ENCODE measurements at places on chromosomes 1 and 21.

DNA sequence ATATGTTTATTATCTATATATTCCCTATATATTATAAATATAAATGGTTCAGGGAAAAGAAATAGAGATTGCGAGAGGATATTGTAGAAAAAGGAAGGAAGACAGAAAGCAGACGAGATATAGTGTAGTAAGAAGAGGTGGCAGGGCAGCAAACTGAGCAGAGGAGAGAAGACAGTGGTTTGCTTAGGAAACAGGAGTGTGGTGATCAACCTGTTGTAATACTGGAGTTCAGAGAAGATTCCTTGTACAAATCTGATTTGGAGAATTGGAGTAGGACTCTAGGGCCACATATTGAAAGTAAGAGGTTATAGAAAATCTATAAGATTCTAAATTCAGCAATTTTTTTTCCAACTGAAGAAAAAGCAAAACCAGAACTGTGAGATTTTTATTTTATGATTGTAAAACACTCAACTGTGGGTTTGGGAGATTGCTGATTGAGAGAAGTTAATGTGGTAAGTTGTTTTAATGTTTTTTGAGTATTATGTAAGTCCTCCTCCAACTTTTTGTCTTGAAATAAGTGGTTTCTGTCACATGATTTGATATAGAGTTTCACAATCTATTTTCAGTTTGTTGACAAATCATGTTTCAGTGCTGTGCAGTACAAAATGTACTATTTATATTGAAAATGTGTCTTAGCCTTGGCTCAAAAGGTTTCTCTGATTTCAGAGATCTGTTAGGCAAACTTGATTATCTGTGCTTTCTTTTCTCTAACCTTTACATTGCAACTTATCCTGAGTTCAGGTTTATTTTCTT is 9.6 kb upstream of the AMY2B start:
- no peak for DNase-seq

DNA sequence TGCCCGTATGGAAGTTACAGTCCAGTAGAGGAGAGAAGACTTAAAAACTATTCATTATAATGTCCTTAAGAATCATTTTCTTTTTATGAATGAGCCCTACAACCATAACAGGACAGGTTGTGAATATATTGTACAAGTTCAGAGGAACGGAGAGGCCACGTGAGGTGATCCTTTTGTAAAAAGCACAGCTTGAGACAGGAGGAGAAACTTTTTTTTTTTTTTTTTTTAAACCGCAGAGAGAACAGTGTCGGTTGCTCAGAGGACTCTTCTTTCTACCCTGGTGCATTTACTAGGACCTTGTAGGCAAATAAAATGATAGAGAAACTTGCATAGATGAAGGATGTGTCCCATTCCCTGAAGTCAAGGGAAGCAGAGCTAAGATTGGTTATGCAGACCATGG is 32.1 kb downstream of the DYRK1A start:
- DNase-seq: no peak

DNA sequence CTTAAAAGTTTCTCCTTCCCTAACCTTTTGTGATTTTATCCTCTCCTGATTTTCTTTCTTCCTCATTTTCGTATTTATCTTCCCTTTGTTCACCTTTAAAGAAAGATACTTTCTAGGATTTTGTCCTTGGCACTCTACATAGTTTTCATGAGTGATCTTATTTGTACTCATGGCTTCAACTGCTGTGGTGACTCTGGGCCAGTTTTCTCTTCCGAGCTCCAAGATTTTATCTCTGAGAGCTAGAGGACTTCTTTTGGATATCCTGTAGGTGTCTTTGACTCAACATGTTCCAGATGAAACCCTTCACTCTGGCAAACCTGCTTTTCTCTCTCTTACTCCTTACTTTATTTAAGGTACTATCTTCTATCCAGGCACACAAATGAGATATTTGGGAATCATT is 53.7 kb upstream of the MACF1 start:
- no peak for DNase-seq

GRCh38 chr1:168876830-168877229 is 147.8 kb upstream of the DPT start:
- no peak for DNase-seq

GRCh38 chr21:31665397-31665796 is 5.9 kb downstream of the SOD1 start:
- no peak for DNase-seq

GRCh38 chr1:164673584-164674214 is 114.7 kb downstream of the PBX1 start:
- peak; percentile 66 for DNase-seq

DNA sequence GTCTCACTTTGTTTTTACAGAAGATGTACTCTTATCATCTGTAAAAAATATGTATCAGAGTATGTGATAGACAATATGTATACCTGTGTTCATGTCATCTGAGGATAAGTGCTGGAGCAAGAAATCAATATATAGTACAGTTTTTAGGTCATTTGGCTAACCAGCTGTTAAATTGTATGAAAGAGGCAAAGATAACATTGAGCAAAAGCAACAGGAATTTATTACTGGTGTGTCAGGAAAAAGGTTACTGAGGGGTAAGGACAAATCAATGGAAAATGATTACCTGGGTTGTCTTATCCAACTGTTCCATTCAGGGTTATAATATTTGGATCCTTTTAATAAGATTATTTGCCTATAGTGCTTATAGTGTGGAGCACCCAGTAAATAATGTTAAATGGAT is 4.9 kb downstream of the HIPK1 start:
- DNase-seq: no peak

DNA sequence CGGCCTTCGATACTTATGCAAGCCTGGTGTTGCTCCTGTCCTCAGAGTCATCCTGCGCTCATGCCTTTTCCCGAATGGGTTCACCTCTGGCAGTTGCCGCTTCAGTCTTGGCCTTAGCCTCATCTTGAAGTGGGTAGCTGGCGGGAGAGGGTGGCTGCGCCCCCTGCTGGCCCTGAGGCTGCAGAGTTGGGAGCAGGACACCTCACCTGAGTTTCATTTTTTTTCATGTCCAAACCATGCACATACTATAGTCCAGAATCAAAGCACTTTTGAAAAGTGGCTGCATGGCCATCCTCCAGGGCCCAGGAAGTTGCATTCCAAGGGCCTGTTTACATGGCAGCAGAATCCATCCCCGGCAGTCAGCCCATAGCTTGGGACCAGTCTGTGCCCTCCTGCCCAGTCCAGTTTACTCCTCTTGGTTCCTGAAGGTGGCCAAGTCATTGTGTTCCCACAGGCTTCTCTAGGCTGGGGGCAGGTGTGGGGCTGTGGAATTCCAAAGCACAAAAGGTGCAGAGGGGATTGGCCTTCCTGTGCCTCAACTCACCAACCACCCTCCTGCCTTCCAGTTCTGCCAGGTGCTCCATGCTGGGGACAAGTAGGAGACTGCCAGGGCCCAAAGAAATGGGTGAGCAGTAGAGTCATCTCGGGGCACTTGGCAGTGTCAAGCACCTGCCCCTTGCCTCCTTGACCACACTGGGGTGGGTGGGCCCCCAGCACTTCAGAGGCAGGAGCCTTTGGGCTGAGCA is 44.0 kb downstream of the YARS1 start:
- peak; percentile 77 for DNase-seq
